ENCODE measurements at places on chromosomes 6 and 20. TPM values are rescaled to one million over a fixed set of nuclear protein-coding genes. Genes with fewer than 3 reads are reported as not detected.

The SMIM26 gene
- 95.5 TPM for total RNA-seq

The DEF6 gene
- 1.0 TPM for total RNA-seq

- DNase-seq, result no peak
Measured at GRCh38 chr6:47804821-47805220, 23.0 kb downstream of the OPN5 start.

DNA sequence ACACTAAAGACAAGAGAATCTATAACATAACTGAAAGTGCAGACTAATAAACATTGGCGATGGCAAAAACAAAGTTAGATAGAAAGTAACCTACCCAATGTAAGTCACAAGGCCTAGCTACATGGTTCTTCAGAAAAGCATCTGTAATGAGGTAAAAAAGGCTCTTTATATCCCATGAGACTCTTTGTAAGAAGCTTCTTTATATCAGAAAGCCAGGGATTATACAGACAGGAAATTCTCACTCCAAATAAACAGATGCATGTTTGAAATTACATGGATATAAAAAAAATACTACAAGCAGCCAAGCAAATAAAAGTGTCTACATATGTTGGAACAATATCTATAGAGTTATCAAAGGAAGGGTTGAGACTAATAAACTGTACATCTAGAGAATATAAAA, 284.9 kb upstream of the NRSN1 start:
- no peak for DNase-seq

DNA sequence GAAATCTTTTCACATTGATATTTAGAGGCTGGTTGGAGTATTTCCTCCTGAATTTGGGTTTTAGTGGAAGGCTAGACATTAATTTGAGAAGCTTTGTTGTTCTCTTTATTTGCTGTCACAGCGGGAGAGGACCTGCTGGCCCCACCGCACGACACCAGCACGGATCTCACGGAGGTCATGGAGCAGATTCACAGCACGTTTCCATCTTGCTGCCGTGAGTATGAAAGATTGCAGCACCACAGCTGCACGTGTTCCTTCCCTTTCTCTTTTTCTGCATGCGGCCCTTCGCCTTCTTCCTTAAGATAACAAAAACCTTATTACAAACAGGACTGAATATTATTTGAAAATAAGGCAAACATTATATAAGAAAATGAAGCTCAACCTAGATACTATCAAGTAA, 555.5 kb downstream of the UTRN start:
- DNase-seq, result no peak

GRCh38 chr6:133594652-133595110, 294.2 kb upstream of the TCF21 start:
- no peak for DNase-seq

All from heart right ventricle (tissue), 16 donors.